NCI-H2081 (cell line): ENCODE measurements at places on chromosomes 5 and 9.
A peak's percentile ranks its signal among the peaks of the same experiment; 100 is the strongest.

- DNase-seq = no peak
Observed at GRCh38 chr5:38059876-38060275, 198.5 kb upstream of the EGFLAM start.

GRCh38 chr5:132500244-132500930, 9.8 kb upstream of the IRF1 start:
- no peak for DNase-seq

GRCh38 chr9:132037458-132037857, 42.2 kb downstream of the MED27 start:
- peak; percentile 92 for DNase-seq

DNA sequence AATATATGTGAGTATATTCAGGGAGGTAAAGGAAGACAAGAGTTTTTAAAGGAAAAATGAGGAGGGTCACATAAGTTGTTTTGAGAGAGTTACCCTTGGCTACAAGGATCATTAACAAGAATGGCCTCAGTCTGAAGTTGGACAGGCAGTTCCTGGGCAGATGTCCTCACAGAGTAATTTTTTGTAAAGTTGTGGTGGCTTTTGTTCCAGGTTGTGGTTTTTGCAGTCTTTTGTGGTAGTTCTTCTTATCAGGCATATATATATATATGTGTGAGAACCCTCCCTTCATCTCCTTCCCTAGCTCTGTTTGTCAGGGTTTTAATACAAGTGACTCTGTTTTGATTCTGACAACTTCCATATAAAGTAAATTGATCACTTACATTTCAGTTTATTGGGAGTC, 60.0 kb downstream of the CSNK1G3 start:
- no peak for DNase-seq

- DNase-seq = no peak
Observed at GRCh38 chr5:104024538-104024937, 461.9 kb upstream of the NUDT12 start.

DNA sequence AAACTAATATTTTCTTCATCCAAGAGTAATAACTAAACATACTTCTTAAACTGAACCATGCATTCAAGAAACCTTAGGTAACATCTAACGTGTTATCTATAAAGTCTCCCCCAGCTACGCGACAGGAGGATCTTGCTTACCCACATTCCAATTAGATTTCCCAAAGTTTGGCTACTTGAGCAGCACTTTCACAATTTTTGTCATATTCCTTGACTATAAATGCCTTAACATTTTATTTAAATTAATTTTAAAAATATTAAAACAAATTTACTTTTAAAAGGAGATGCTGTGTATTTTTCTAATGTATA, 25.3 kb upstream of the IFNE start:
- DNase-seq = no peak

- no peak for DNase-seq
Observed at GRCh38 chr9:18923167-18923566, 109.8 kb downstream of the SAXO1 start.

GRCh38 chr9:11063263-11063662, 450.5 kb upstream of the PTPRD start:
- DNase-seq = no peak

DNA sequence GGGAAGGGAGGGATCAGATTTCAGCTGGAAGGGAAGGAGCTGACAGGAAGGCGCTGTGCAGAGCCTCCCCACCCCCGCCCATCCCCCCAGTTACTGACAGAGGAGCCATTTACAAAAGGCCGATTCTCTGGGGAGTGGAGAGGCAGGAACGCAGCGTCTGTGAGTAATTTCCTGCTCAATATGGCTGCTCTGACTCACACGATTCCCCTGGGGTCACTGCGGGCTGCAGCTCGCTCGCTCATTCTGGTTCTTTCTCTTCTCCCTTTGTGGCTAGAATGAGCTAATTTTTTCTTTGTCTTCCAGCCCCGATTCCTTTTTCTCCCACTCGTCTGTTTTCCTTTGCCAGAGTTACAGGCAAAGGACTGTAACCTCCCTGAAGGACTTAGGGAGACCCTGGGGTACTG, 28.8 kb downstream of the PTPA start:
- peak; percentile 91 for DNase-seq

GRCh38 chr9:13358128-13358527, 78.6 kb upstream of the MPDZ start:
- no peak for DNase-seq

DNA sequence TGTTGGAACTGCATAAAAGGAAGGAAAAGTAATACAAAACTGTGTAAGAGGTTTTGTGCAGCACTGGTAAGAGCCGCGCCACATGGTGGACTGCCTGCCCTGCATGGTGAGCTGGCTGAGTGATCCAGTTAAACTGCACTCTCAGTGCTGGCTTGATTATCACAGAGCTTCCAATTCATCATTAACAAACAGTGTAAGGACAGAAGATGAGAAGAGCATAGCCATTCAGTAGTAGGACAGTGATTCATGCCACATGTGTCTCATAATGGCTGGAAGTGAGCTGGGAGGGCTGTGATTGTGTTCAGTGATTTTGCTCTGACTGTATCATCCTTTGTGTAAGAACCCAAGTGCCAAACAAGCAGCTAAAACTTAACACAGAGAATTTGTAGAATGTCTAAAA, 14.1 kb downstream of the ASPN start:
- DNase-seq = peak; percentile 13

DNA sequence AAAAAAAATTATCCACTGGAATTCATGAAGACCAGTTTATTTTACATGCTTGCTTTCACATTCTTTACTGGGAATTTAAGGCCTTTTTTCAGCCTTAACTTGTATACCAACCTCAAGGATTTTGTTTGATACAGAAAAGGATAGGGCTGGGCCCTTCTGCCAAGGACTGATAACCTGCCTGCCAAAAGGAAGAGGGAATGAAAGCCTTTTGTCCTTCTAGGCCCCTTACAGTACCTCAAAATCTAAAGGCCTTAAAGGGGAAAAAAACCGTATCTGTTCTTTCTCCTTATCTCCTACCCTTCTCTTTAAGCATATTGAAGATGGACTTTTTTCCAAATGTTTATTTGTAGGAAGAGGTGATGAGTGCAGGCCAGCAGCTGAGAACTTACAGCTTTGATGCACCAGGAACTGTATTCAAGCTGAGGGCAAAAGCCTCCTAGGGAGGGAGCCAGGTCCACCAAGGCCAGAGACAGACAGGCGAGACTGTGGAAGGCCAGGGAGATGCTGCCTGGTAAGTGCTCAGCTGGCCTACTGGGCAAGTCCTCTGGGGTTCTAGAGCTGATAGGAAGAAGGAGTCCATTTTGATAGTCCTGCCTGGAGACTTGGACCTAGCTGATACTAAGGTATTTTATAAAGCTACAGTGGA, 31.8 kb downstream of the FAXDC2 start:
- DNase-seq = no peak

- DNase-seq = no peak
Observed at GRCh38 chr5:44189255-44189654, 200.0 kb downstream of the FGF10 start.

DNA sequence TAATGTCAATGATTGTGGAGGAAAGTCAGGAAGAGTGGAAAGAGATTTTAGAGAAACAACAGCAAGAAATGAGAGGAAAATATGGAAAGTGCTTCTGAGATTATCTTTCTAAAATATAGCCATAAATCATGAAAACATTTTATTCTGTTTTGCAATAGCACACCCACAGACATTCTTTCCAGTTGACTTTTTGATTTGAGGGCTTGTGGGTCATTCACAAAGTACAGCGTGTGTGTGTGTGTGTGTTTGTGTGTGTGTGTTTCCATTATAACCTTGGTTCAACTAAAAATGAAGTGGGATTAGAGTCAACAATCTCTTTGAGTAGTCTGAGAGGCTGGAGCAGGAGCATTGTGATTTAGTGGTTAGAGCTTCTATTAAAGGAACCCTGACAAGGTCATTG, 116.6 kb upstream of the GAS1 start:
- no peak for DNase-seq

GRCh38 chr5:35484241-35484640, 133.4 kb upstream of the SPEF2 start:
- DNase-seq = no peak

DNA sequence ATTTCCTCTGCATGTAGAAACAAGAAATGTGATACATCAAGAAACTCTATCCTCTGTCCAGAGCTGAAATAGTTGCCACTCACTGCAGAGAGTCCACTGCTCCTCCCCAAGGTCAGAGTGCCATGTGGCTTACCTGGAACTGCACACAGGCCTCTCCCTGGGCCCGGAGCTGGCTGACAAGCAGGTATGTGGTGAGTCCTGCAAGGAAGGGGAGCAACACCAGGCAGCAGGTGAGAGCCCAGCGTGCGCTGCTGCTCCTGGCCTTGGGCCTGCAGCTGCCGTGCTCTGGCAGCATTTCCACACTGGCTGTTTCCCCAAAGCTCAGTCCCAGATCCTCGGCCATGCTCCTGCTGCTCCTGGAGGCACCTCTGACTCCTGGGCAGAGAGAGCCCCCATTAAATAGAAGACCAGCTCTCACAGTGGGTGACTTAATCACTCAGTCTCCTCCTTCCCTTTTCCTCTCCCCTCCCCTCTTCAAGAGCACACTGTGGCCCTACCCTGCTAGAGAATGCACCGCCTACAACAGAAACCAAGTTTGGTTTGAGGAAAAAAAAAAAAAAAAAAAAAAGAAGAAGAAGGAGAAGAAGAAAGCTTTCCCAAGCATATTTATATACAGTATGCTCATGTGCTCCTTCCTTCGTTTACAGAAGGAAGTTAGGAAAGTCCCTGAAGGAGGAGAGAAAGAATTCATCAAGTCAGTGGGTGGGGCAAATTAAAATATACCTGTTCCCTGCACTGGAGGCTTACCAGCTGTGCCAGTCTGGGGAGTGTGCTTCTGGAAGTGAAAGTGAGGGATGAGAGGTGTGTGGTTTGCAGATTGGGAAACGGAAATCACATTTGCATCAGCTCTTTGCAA, at the start of gene TNFSF15:
TSS of gene TNFSF15 (minus strand) at position 370 of the 856 bp plus-strand sequence. CDS start at position 343, 27 bp downstream.
- DNase-seq = peak; percentile 75

DNA sequence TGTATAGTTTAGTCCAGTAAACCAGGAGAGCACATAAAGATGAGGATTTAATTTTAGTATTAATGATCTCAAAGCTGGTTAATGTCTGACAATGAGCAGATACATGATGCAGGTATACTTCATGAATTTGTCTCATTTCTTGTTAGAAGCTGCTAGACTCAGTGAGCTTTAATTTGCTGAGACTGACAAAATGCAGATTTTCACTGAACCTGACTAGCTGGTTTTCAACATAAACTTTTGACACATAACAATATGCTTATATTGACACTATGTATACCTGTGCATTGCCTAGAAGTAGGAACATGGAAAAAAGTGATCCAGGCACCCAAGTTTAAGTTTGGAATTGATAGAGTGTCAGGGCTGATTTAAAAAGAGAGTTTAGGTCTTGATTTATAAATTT, 10.8 kb downstream of the UBLCP1 start:
- no peak for DNase-seq

GRCh38 chr5:115070737-115071136, 99.0 kb downstream of the TRIM36 start:
- DNase-seq = no peak

GRCh38 chr9:120628207-120628924, 48.4 kb upstream of the CDK5RAP2 start:
- no peak for DNase-seq

DNA sequence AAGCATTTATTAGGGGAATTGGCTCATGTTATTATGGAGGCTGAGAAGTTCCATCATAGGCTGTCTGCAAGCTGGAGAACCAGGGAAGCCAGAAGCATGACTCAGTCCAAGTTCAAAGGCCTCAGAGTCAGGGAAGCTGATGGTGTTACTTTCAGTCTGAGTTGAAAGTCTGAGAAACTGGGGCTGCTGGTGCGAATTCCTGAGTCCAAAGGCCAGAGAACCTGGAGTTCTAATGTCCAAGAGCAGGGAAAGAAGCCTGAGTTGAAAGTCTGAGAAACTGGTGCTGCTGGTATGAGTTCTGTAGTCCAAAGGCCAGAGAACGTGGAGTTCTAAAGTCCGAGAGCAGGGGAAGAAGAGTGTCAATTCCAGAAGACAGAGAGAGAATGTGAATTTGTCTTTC, 641.1 kb downstream of the ISL1 start:
- DNase-seq = no peak

GRCh38 chr5:175516933-175517823, 38.8 kb downstream of the SFXN1 start:
- DNase-seq = no peak

DNA sequence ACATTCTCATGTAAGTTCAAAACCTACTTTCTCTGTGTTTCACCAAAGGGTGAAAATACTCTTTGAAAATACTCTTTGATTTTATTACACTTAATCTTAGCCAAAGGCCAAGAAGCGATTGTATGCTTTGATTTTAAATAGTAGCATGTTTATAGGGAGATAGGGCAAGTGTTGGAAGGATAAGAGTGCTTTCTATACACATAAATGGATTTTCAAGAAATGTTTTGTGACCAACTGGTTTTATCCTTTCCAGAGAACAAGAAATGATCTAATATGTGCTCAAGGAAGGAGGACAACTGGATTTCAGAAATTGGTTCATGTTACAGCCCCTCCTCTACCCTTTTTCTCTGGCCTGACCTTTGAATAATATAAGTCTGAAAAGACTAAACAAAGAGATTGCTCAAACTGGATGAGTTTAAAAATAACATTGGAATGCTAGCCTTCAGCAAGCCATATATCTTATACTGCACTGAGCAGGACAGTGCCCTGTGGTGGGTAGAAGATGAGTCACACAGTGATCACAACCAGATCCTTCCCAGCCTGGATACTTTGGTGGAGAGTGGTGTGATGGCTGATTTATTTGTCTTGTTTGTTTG, 13.1 kb downstream of the PALM2AKAP2 start:
- no peak for DNase-seq

DNA sequence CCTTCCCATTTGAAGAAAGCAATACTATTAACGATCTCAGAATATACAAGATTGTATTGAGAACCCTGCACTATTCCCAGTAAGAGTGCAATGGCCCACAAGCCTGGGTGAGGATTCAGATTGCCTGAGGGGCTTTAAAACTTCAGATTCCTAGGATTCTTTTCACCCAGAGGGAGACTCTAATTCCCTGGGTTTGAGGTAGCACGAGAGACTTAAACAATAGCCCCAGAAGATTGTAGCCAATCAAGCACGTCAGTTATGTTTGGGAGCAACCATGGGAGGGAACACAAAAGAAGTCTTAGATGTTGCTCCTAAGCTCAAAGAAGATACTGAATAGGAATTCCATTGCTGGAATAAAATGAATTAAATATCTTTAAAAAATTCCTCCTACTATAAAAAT, 17.9 kb downstream of the MRPS27 start:
- no peak for DNase-seq

- no peak for DNase-seq
Observed at GRCh38 chr5:144015961-144016360, 154.5 kb downstream of the YIPF5 start.

- DNase-seq = no peak
Observed at GRCh38 chr5:88886252-88886651, 3.3 kb upstream of the MEF2C start.

DNA sequence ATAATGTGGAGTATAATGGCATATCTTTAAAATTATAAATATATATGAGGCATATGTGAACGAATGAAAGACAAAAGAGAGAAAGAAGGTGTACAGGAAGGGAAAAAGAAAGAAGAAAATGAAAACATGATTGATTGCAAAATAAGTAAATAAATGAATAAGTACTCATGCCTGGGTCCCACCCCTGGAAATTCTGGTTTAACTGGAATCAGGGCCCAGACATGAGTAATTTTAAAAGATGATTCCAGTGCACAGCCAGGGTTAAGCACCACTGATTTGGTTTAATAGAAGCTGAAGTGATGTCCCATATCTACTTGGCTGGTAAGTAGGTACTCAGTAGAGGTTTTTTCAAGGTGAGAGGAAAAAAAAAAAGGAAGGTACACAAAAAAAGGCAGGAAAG, 34.0 kb upstream of the HOMER1 start:
- no peak for DNase-seq

- no peak for DNase-seq
Observed at GRCh38 chr5:141359790-141360426, at the start of gene PCDHGB2. TSS of gene PCDHGB2 (plus strand) at chr5:141359994. CDS start at chr5:141360136, 142 bp downstream.

GRCh38 chr5:17373406-17373805, 124.6 kb upstream of the TAF11L2 start:
- no peak for DNase-seq
